ENCODE measurements at places on chromosomes 1 and 21. TPM values are rescaled to one million over a fixed set of nuclear protein-coding genes. Genes with fewer than 3 reads are reported as not detected.
A peak's percentile ranks its signal among the peaks of the same experiment; 100 is the strongest.

DNA sequence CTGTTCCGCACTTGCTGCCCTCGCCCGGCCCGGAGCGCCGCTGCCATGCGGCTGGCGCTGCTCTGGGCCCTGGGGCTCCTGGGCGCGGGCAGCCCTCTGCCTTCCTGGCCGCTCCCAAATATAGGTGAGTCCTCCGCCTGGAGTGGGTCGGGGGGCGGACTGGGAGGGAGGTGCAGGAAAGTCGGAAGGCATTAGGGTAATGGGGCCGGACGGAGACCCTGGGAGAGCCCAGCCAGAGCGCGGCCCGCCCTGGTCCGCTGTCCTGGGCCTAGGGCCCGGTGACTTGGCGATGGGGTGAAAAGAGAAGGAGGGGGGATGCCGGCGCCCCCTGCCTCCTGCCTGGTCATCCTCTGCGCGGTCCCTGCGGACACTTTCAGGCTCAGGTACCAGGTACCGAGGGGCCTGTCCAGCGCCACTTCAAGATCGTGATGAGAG is 243 bp downstream of the ADAM15 start:
- H3K27ac ChIP-seq = peak overlapping the region; percentile 93
- no peaks in the 10 kb centered on the region for H3K36me3 ChIP-seq
- H3K4me1 ChIP-seq = peaks cover 27% of the 10 kb centered on the region
- no peaks in the 10 kb centered on the region for H3K27me3 ChIP-seq
- DNase-seq = no peak
- H3K4me3 ChIP-seq = peak overlapping the region; percentile 94

DNA sequence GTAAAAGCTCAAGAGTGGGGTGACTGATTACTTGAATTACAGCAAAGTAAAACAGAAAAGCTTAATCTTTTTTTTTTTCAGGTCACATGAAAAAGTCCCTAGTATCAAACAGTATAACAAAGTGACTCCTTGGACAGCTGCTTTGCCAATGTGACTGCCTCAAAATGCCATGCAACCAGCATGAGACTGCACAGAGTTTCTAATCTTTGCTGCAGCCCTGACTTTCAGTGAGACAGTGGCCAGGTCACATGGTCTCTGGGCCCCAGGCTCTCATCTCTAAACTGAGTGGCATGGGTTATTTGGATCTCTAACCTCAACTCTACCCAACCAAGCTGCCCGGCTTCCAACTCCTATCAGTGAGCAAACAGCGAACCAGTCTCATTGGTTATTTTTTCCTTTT is 169.0 kb downstream of the VAV3 start:
- no peak overlapping the region for H3K27ac ChIP-seq
- DNase-seq = no peak
- H3K4me1 ChIP-seq = no peaks in the 10 kb centered on the region
- no peak overlapping the region for H3K4me3 ChIP-seq

- no peaks in the 10 kb centered on the region for H3K36me3 ChIP-seq
- no peak overlapping the region for H3K4me3 ChIP-seq
- DNase-seq = no peak
- no peak overlapping the region for H3K27ac ChIP-seq
- H3K27me3 ChIP-seq = no peaks in the 10 kb centered on the region
- H3K4me1 ChIP-seq = peaks cover 5% of the 10 kb centered on the region
Measured at GRCh38 chr21:37273440-37273839, 6.3 kb upstream of the VPS26C start.

DNA sequence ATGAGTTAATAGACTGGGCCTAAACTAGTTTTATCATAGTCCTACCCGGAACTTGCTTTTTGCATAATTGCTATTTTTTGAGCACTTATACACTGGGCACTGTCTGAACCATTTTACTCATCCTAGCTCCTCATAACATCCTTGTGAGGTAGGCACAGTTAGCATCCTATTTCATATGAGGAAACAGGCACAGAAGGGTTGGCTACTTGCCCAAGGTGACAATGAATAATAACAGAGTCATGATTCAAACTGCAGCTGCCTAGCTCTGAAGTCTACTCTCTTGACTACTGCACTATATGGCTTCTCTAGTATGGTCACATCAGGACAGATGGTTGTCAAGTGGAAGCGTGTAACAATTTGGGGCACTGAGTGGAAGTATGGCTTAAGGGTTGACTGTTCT is 18.2 kb upstream of the RC3H1 start:
- H3K27ac ChIP-seq = no peak overlapping the region
- H3K4me3 ChIP-seq = no peak overlapping the region
- H3K36me3 ChIP-seq = no peaks in the 10 kb centered on the region
- no peaks in the 10 kb centered on the region for H3K27me3 ChIP-seq

DNA sequence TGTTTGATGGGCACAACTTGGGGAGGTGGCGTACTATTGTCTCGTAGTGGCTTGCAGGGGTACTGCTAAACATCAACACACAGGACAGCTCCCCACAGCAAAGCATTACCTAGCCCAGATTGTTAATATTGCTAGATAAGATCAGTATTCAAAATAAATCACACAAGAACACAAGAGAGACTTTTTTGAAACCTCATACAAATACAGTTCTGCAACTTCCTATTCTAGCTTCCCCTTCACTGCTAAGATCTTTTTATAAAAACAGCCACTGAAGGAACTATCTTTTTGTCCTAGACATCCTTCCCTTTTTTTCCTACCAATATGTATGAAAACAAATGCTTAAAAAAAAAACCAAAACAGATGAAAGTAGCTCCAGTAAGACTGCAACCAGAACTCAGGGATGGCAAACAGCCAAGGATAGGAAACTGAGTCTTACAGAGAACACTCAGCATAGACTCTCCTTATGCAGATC is 137.8 kb upstream of the KRTAP19-8 start:
- H3K4me1 ChIP-seq = peaks cover 47% of the 10 kb centered on the region
- no peaks in the 10 kb centered on the region for H3K27me3 ChIP-seq

GRCh38 chr1:175935566-175936115 is 192.2 kb upstream of the TNR start:
- DNase-seq = no peak
- no peaks in the 10 kb centered on the region for H3K4me1 ChIP-seq
- no peaks in the 10 kb centered on the region for H3K27me3 ChIP-seq

- no peaks in the 10 kb centered on the region for H3K27me3 ChIP-seq
- no peaks in the 10 kb centered on the region for H3K36me3 ChIP-seq
- H3K4me1 ChIP-seq = no peaks in the 10 kb centered on the region
- no peak overlapping the region for H3K4me3 ChIP-seq
Measured at GRCh38 chr1:241202401-241202800, 154.6 kb downstream of the RGS7 start.

DNA sequence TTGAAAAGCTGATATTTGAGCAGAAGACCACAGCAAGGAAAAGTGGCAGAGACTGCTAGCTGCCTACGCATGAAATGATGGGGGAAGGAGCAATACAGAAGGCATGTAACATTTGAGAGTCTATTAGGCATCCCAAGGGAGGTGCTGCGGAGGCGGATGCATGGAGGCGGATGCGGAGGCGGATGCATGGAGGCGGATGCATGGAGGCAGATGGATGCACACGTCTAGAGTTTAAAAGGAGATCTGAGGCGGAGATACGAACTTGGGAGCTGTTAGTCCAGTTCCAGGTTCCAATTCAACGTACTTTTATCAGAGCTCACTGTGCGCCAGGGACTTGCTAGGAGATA is 744 bp upstream of the DDX20 start:
- H3K4me3 ChIP-seq = peak overlapping the region; percentile 68
- DNase-seq = peak; percentile 54
- peaks cover 12% of the 10 kb centered on the region for H3K4me1 ChIP-seq
- H3K36me3 ChIP-seq = no peaks in the 10 kb centered on the region

- H3K36me3 ChIP-seq = no peaks in the 10 kb centered on the region
- DNase-seq = no peak
- no peak overlapping the region for H3K27ac ChIP-seq
- no peaks in the 10 kb centered on the region for H3K27me3 ChIP-seq
- H3K4me3 ChIP-seq = no peak overlapping the region
Measured at GRCh38 chr1:221994939-221995338, 253.1 kb upstream of the DUSP10 start.

DNA sequence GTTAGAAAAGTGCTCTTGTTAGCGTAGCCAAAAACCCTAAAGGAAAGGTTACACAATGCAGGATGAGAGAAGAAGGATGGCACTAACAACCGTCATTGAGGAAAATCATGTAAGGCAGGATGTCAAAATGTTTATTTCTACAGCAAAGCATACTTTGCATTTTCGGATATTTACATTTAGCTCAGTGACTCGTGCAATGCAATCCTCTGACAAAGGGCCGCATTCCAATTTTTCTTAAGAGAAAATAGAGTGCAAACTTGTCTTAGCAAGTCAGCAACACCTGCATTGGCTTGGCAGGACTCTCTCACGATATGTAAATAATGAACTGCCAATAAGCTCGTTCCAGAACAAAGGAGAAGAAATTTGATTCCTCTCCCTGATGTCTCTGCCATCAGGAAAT is 33.3 kb downstream of the TIAM1 start:
- H3K27ac ChIP-seq = no peak overlapping the region
- no peaks in the 10 kb centered on the region for H3K27me3 ChIP-seq
- H3K4me1 ChIP-seq = no peaks in the 10 kb centered on the region
- no peaks in the 10 kb centered on the region for H3K36me3 ChIP-seq

DNA sequence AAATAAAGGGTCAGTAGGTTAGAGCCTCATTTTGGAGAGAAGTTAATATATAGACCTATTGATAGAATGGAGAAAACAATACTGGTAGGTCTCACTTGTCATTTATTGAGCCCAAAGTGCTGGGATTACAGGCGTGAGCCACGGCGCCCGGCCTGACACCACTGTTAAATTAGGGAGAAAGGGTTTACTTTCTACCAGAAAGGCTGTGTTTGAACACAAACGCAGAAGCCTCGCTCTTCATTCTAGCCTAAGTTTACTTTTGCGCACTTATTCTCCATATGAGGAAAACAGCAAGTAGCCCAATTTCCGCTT is 710 bp upstream of the PRPF3 start:
- peaks cover 9% of the 10 kb centered on the region for H3K36me3 ChIP-seq
- H3K27me3 ChIP-seq = no peaks in the 10 kb centered on the region
- peak overlapping the region; percentile 90 for H3K27ac ChIP-seq

DNA sequence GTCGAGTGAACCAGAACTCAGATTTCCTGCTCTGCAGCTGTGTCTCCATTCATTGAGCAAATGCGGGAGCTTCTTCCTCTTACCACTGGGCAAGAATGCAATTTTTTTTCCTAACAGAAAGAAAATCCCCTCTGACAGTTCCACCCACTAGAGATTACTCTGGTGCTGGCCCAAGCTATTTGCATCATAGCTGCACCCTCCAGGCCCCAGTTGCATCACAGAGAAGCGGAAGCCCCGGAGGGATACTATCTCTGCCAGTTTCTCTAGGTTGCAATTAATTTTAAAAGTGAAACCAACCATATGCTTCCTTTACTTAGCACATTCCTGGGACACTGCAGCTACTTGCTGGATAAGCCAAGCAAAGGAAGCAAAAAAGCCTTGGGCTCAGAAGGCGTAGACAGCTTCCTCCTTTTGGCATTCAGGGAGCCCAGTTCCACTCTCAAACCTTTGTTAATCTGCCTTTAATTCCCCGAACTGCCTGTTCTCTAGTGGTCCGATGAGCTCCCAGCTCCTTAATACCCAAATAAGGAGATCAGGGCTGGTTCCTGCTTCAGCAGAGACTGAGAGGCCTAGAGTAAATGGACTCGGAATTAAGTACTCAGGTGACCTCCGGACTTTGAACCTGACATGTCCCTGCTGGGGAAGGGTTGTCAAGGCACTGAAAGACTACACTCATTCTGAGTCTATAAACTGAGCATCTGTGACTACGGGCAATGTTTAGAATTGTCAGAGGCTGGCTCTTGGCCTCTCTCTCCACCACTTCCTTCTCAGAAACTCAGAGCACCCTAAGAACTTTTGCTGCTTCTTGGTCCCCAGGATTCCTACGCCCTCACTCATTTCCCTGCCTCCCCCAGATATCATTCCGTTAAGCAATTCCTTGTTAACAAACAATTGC is 72.5 kb upstream of the TNFSF18 start:
- no peaks in the 10 kb centered on the region for H3K36me3 ChIP-seq
- H3K27me3 ChIP-seq = no peaks in the 10 kb centered on the region
- peaks cover 20% of the 10 kb centered on the region for H3K4me1 ChIP-seq
- peak overlapping the region; percentile 78 for H3K27ac ChIP-seq
- H3K4me3 ChIP-seq = peak overlapping the region; percentile 28

DNA sequence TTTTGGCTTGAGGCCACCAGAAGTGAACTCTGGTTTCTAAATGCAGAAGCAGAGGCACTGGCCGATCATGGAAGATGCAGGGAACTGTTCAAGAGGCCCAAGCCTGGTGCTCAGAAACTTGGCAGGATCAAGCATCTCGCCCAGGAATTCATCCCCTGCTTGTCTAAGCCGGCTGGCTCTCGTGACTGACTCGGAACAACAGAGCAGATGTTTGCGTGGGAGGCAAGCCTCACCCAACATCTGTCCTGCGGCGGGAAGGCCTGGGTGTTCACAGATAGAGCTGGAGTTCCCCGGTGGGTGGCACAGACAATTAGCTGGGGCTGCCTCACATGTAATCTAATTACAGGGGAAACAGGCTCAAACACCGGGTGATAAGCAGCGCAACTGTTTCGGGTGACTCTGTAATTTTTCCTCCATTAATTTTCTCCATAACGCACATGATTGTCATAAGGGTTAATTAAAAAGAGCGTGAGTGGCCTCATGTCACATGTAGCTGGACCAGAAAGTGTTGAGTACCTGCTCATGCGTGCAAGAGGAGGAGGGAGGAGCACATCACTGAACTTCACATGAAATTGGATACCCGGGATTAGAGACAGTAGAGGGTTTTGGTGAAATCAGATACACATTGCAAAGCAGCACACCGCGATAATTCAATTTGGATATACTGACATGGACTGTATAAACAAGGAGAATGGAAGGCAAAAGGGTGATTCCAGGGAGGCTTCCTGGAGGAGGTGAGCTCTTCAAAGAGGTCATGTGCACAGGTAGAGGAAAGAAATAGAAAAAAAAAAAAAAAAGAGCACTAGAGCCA is 180.0 kb downstream of the ETS2 start:
- H3K4me1 ChIP-seq = peaks cover 47% of the 10 kb centered on the region
- no peak for DNase-seq
- peak overlapping the region; percentile 52 for H3K27ac ChIP-seq
- H3K27me3 ChIP-seq = no peaks in the 10 kb centered on the region
- H3K36me3 ChIP-seq = no peaks in the 10 kb centered on the region

LIN28A gene
- total RNA-seq = 1.2 TPM

CD160 gene
- total RNA-seq = not detected

CAPN8 gene
- 57.9 TPM for total RNA-seq

CHIT1 gene
- total RNA-seq = 2.0 TPM

SLC6A17 gene
- total RNA-seq = not detected

EIF4G3 gene
- total RNA-seq = 37.7 TPM

PLA2G2C gene
- 0.30 TPM for total RNA-seq

NTMT2 gene
- not detected for total RNA-seq

CA14 gene
- 0.64 TPM for total RNA-seq

All from upper lobe of left lung (tissue), 6 donors.